ENCODE measurements at places on chromosomes 13 and 19. TPM values are rescaled to one million over a fixed set of nuclear protein-coding genes. Genes with fewer than 3 reads are reported as not detected.

DNA sequence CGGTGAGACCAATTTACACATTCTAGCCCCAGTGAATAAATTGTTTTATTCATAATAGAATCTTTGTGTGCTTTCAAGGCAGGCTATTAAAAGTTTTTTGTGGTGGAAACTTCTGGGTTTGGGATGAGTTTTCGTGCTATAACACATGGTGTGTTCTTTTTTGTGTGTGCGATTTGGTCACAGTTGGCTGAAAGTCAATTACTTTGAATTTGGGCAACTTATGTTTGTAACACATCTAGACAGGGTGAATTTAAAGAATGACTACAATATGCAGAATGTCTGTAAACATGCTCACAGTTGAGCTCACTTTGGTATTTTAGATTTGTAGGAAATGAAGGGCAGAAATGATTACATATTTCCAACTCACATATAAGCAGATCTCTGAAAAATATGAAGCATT is 307.1 kb downstream of the OXGR1 start:
- DNase-seq = no peak

- DNase-seq = no peak
These were observed 3.3 kb upstream of the NUDT19 start for GRCh38 chr19:32688311-32688710.

- no peak for DNase-seq
These were observed 26.0 kb downstream of the OR10H4 start for GRCh38 chr19:15974856-15975255.

GRCh38 chr13:108760129-108760528 is 130.7 kb downstream of the MYO16 start:
- no peak for DNase-seq

DNA sequence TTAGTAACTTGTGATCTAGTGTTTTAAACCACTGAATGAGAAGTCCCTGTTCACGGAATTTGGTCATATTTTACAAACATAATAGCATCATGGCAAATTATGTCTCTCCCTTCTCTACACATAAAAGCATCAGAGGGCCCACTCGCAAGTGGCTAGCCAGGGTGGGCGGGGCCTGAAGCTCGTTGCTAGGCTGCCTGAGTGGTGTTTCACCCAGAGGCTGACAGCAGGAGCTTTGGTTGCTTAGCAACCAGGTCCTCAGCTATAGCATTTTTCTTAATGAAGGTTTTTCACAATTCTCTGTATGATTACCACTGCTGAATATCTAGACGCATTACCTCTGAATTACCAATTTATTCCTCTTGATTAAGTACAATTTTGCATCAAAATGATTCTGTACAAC is 126.5 kb downstream of the NALCN start:
- DNase-seq = no peak

The FAM83E gene
- 4.2 TPM for total RNA-seq

All from body of pancreas (tissue), 4 donors.